ENCODE measurements at places on chromosomes 3 and 15. TPM values are rescaled to one million over a fixed set of nuclear protein-coding genes. Genes with fewer than 3 reads are reported as not detected.

GRCh38 chr3:195889870-195890295 lies 18.5 kb downstream of the TNK2 start:
- DNase-seq = peak; percentile 81

NPAP1 gene
- total RNA-seq = not detected

DNA sequence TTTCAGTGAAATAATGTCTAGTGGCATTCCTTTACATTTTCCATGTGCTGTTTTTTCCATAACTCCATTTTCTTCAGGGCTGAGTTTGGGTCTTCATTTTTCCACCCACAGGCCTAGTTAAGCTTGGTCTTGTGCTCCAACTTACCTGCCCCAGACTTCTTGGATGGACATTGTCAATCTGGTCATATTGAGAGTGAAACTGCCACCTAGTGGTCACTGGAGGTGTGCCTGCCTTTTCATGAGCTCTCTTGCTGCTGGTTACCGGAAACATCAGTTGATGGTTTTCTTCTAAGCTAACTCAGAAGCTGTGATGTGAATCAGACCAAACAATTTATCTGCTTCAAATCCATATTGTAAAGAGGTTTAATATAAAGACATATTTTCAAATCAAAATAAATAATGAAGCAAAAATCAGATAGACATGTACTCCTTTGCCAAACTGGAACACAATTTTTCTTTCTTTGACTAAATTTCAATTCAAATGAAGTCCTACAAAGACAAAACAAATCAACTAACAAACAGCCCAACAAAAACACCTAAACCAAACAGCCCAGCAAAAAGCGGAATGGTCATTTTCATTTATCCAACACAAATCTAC lies 135.1 kb upstream of the RASGRP1 start:
- DNase-seq = no peak

STXBP5L gene
- not detected for total RNA-seq

DNA sequence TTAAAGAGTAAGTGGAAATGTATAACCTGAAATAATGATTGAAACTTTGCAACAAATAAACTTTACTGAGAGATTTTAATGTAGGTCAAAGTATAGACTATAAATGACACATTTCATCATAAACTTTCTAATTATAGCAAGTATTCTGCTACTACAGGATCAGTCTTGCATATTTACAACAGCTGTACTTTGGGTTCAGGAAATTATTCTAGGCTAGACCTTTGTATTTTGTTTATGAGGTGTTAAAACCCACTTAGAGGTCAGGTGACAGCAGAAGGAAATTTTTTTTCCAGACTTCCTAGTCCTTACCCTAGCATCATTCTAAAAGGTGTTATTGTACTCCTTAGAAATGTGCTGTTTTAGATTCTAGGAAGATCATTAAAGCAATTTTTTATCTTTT lies 2.3 kb downstream of the RNF7 start:
- DNase-seq = no peak

ALDH1A3 gene
- total RNA-seq = not detected

- DNase-seq = no peak
These were observed 9.8 kb upstream of the OR5K4 start for GRCh38 chr3:98343647-98344507.

DNA sequence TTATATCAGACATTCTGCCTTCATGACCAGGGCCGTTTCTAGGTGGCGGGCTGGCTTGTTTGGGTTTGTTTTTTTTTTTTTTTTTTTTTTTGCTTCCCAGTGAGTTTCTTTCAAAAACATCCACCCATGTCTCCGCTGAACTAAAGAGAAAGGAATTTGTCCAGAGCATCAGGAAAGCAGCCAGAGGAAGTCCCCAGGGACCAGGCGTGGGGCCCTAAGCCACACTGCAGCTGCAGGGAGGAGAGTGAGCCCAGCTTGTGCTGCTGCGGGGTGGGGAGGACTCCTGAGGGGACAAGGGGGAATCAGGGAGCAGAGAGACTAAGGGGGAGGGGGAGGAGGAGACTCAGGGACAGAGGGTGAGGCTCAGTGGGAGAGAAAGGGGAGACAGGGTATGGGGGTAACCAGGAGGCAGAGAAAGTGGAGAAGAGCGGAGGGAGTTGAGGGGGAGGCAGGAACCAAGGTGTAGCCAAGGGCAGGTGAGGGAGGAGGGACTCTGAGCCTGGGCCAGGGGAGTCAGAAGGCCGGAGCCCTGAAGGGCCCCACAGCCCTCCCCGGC lies 49.5 kb downstream of the CYP11A1 start:
- DNase-seq = no peak

Measured in chondrocyte (in vitro differentiated cells).